ENCODE measurements at places on chromosomes 4 and X. TPM values are rescaled to one million over a fixed set of nuclear protein-coding genes. Genes with fewer than 3 reads are reported as not detected.

GRCh38 chrX:103674531-103675454, 11.7 kb downstream of the MORF4L2 start:
- H3K27ac ChIP-seq, result no peak overlapping the region
- no peak overlapping the region for H3K4me3 ChIP-seq
- no peaks in the 10 kb centered on the region for H3K36me3 ChIP-seq
- H3K4me1 ChIP-seq, result no peaks in the 10 kb centered on the region

GRCh38 chr4:164467493-164467892, 286.4 kb upstream of the SMIM31 start:
- H3K27me3 ChIP-seq, result no peaks in the 10 kb centered on the region
- no peaks in the 10 kb centered on the region for H3K36me3 ChIP-seq
- DNase-seq, result no peak
- H3K4me3 ChIP-seq, result no peak overlapping the region

DNA sequence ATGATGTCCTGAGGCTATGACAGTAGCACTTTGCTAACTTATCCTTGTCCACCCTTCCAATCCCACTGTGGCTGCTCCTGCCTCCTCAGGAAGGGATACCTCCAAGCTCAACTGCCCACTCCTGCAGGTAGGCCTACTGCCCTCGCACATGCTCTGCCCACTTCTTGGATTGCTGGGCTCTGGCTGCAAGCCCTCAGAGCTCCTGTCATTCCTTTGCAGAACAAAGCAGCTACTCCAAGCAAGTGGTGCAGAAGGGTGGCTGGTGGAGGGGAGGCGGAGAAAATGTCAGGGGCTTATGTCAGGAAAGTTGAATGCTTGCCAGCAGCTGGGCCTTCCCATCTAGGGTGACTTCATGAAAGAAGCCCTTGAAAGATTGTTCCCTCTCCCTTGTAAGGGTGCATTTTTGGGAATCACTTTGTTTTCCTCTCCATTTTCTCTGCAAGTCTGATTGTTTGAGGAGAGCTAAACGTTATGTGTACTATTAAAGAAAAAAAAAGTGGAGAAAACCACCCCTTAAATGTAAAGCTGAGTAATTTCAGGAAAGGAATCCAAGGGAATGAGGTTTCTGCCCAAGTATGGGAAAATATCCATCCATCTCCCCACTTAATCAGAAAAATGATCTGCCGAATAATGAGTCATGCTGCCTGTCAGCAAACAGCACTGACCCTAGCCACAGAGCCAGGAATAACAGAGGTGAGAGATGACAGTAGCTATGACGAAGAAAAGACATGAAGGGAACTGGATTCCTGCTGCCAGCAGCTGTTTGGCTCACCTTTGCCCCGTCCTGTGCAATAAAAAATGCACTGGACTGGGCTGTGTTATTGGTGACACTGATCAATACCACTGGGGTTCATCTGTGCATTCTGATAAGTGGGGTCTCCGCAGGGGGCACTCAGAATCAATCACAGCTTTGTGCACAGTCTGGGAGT, 102.0 kb downstream of the RTL5 start:
- no peak for DNase-seq
- no peak overlapping the region for H3K4me3 ChIP-seq
- no peaks in the 10 kb centered on the region for H3K36me3 ChIP-seq
- H3K27me3 ChIP-seq, result no peaks in the 10 kb centered on the region
- H3K4me1 ChIP-seq, result no peaks in the 10 kb centered on the region
- H3K27ac ChIP-seq, result no peak overlapping the region

- H3K4me1 ChIP-seq, result no peaks in the 10 kb centered on the region
- H3K27me3 ChIP-seq, result no peaks in the 10 kb centered on the region
- H3K4me3 ChIP-seq, result no peak overlapping the region
- H3K27ac ChIP-seq, result no peak overlapping the region
- no peaks in the 10 kb centered on the region for H3K36me3 ChIP-seq
These were observed 8.5 kb upstream of the HTN1 start for GRCh38 chr4:70041652-70042286.

DNA sequence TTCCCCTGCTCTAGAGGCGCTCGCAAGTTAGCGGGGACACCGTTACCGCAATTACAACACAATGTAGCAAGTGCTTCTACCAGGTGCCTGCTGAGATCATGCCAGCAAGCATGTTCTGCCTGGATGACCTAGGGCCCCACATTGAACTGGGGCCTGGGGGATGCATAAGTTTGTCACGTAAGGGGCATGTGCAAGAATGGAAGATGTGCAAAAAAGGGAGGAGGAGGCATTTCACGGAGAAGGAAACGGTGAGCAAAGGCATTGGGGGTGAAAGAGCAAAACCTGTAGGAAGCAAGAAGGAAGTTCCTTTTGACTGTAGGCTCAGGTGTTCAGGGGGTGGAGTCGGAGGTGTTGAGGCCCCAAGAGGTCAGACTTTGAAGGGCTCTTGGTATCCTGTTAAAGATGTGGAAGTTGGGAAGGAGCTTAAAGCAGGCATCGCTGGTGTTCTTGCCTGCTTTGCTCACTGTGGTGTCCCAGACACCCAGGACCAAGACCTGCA, 602 bp upstream of the SCARB2 start:
- no peak for DNase-seq
- peak overlapping the region; percentile 89 for H3K4me3 ChIP-seq
- peaks cover 2% of the 10 kb centered on the region for H3K4me1 ChIP-seq
- no peaks in the 10 kb centered on the region for H3K36me3 ChIP-seq

- no peak overlapping the region for H3K27ac ChIP-seq
- DNase-seq, result no peak
- no peaks in the 10 kb centered on the region for H3K27me3 ChIP-seq
- H3K4me1 ChIP-seq, result no peaks in the 10 kb centered on the region
These were observed 222.4 kb downstream of the GALNTL6 start for GRCh38 chr4:172035562-172035961.

DNA sequence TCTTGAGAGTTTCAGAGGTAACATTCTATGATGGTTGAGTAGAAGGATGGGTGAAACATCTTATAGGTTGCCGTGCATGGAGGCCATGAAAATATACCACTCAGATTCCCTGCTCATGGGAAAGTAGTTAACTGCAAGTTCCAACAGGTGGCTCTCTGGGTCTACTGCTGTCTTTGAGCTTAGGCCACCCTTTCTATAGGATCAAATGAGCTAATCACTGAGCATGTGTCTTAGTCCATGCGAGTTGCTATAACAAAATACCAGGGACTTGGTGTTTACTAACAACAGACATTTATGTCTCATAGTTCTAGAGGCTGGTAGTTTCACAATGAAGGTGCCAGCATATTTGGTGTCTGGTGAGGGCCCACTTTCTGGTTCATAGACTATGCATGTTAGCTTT, 144.8 kb upstream of the UNC5C start:
- no peak for DNase-seq
- H3K4me1 ChIP-seq, result no peaks in the 10 kb centered on the region
- no peaks in the 10 kb centered on the region for H3K36me3 ChIP-seq

DNA sequence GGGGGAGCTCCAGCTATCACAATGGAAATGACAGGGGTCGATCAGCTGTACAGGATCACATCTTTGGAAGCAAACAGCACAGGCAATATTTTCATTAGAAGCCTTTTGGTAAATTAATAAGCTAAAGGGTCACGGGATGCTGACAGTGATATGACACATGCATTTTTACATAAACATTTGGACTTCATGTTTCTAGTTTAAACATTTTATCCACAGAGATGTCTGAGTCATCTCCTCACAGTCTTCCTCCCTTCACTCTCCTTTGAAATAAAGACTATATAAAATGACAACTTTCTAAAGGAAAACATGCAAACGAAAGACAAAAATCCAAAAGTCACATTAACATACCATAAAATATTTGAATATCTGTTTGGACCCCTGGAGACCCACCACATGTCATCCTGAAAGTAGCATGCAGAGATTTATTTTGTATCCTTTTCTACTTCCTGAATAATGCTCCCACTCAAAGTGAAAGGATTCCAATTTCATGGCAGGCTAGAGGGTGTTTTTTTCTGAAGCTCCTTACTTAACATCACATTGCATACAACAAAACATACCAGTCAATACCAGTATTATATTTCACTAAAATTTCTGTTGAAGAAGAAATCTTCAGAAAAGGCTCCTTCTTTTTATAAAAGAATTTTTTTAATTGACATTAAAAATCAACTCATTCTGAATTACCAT, 200.1 kb upstream of the PPARGC1A start:
- no peak overlapping the region for H3K27ac ChIP-seq
- no peaks in the 10 kb centered on the region for H3K4me1 ChIP-seq
- H3K4me3 ChIP-seq, result no peak overlapping the region
- H3K27me3 ChIP-seq, result no peaks in the 10 kb centered on the region
- no peak for DNase-seq
- no peaks in the 10 kb centered on the region for H3K36me3 ChIP-seq

CCNA2 gene
- 1.3 TPM for total RNA-seq

USP51 gene
- total RNA-seq, result 1.9 TPM

NDST3 gene
- not detected for total RNA-seq
